Fibroblast of lung (primary cell): ENCODE measurements at places on chromosomes 12 and 14.
A peak's percentile ranks its signal among the peaks of the same experiment; 100 is the strongest.

- DNase-seq, result no peak
These were observed 23.1 kb downstream of the TMED10 start for GRCh38 chr14:75153295-75153694.

- no peak for DNase-seq
These were observed 68.9 kb downstream of the SPPL3 start for GRCh38 chr12:120835304-120835612.

DNA sequence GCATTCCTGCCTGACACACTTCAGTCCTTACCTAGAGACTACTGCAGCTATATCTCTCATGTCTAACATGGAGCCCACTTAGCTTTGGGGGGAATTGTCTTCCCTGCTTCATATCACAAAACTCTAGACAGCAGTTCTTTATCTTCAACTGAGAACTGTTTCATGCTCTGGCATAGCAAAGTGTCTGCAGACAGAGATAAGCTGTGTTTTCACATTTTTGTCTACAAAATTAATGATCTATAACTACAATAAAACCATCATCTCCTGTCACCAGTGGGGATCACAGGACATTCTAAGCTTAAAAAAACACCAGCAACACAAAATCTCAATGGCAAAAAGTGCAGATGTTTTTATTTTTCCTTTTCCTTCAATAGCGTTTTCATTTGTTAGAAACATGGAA is 137.1 kb upstream of the VRK1 start:
- no peak for DNase-seq

DNA sequence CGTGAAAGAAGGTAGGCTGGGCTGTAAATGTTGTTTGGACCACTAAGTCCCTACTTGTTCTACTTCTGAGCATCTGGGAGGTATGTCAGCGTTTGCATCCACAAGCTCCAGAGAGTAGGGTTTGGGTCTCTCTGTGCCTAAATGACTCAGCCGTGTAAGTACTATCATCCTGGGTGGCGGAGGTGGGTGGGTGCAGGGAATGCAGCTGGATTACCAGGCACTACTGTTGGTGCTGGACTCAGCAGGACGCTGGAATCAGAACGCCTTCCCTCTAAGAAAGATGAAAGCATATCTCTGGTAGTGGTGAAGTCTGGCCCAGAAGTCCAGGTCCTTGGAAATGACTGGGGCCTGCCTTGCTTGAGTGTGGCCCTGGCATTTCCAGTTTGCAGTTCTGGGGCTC is 289.7 kb downstream of the PCNX1 start:
- no peak for DNase-seq

GRCh38 chr12:18886962-18887361 is 149.0 kb downstream of the CAPZA3 start:
- DNase-seq, result peak; percentile 13

- no peak for DNase-seq
These were observed 499.8 kb upstream of the TBX3 start for GRCh38 chr12:115183752-115184151.
